H9 (cell line): ENCODE measurements at places on chromosomes 1 and 21. TPM values are rescaled to one million over a fixed set of nuclear protein-coding genes. Genes with fewer than 3 reads are reported as not detected.

- DNase-seq = no peak
Measured at GRCh38 chr1:232445361-232446106, 184.4 kb downstream of the SIPA1L2 start.

- DNase-seq = peak; percentile 34
Measured at GRCh38 chr1:77636864-77637263, 45.6 kb downstream of the ZZZ3 start.

DNA sequence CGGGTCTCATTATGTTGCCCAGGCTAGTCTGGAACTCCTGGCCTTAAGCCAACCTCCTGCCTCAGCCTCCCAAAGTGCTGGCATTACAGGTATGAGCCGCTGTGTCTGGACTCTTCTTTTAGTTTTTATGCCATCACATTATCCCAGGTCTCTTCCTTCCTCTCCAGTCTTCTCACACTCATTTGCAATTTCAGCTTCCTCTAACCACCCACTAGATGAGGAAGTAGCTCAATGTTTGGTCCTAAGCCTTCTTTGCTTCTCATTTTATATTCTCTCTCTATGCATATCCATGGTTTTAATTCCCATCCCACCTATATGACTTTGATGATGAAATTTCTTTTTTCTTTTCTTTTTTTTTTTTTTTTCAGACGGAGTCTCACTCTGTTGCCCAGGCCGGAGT, 3.1 kb upstream of the ZBTB8A start:
- no peak for DNase-seq

- DNase-seq = no peak
Measured at GRCh38 chr1:166379447-166379846, 212.6 kb upstream of the FAM78B start.

The CLCA2 gene
- total RNA-seq = not detected in 2 replicates

GRCh38 chr1:161117759-161118581, at the start of the genes NIT1 and PFDN2:
Gene NIT1, plus strand, starts transcription at chr1:161118105. Its CDS starts 72 bp downstream, at chr1:161118177.
Gene PFDN2, minus strand, starts transcription at chr1:161118037. Its CDS starts 11 bp downstream, at chr1:161118026.
- DNase-seq = peak; percentile 94

- DNase-seq = no peak
Measured at GRCh38 chr1:183394435-183394834, 23.7 kb downstream of the NMNAT2 start.

DNA sequence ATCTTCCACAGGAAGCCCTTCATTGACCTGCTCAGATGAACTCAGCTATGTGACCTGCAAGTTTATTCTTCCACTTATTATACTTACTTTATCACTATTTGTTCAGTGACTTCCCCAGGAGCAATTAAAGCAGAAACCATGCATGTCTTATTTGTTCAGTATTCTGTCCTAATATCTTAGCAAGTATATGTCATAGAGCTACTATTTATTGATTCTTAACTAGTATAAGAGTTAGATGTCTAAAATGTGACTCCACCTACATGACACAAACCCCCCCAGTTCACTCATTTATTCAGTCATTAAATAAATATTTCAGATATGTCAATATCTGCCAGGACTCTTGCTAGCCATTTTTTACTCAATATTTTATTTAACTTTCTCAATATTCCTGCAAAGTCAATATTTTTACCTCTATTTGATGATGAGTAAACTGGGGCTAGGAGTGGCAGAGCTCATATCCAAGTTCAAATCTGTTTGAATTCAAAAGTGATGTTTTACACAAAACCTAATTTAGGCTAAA, 469.0 kb upstream of the USP24 start:
- no peak for DNase-seq

- no peak for DNase-seq
Measured at GRCh38 chr1:209412036-209412435, 171.5 kb upstream of the CAMK1G start.

DNA sequence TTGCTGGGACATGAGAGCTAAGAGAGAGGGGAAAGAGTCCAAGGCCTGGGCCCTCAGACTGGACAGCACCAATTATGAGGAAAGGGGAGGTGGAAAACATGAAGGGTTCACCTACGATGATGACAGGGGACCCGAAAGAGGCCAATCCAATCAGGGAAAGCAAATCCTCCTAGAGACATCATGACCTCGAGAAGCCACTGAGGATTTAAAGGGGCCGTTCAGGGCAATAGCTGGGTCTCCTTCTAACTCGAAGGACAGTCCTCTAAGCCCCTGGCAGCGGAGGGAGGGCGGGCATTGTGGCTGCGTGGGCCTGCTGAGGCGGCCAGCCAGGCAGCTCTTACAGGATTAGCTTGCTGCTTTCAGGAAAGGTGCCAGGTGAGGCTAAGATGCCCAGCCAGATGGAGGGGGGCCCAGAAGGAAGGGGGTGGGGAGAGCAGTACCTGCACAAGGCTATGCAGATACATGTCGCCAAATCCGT, 7.4 kb downstream of the MEF2D start:
- DNase-seq = no peak

DNA sequence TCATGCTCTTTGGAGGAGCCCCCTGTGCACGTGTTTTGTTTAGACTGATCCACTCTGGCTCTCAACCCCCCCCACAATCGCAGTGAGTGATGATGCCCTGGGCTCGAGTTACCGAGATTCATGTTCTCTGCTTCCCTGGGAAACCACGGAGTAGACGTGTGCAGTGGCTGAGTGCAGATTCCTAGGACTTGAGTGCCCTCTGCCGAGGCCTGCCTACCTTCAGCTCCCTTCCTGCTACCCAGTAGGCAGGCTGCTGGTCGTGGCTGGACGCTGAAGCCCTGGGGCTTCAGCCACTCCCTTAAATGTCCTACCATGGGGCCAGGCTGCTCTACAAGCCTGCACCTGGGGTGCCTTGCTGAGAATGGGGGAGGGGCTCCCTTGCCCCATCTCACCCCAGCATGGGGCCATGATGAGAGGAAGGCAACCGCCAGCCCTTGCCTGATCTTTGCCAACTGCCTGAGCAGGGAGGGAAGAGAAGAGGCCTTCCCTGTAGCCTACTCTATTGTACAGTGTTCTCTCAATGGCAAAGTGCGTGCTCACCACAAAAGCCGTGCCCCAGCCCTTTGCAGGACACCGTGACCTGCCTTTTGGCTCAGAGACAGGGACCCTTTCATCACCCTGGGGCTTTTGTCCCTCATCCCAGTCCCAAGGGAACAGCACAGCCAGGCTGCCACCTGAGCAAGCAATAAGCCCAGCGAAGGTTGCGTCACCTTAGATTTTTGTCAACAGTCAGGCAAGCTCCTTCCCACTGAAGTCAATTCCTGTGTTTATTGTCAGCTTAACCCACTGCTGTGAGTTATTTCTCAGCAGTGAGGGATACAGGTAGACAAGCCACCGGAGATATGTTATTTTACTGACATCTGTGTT, 4.1 kb upstream of the GRIK3 start:
- peak; percentile 52 for DNase-seq

The STYXL2 gene
- total RNA-seq = 0.09 and 0.13 TPM in 2 replicates

DNA sequence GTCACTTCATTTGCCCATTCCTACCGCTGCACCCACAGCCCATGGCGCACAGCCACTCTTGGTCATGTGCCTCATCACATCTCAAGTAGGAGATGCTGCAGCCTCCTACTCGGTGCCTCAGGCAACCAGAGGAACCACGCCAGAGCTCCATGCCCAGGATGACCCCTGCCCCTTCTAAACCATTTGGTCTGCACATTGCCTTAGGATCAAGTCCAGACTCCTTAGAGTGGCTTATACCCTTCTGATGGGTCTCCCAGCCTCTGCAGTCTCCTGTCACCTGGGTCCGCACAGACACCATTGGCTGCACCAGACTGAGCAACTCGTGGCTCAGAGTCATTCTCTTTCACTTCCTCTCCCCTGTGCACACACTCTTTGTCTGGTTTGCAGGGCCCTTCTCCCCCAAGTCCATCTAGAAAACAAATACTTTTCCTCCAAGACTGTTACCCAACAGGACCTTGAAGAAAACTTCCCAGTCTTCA, 2.2 kb upstream of the ADORA3 start:
- no peak for DNase-seq

GRCh38 chr1:63747445-63747844, 26.4 kb upstream of the ROR1 start:
- DNase-seq = no peak

The PRKCZ gene
- 42.0 and 48.4 TPM in 2 replicates for total RNA-seq

The RYR2 gene
- 3.3 and 3.4 TPM in 2 replicates for total RNA-seq

The GNG4 gene
- 32.2 and 34.4 TPM in 2 replicates for total RNA-seq

The HHAT gene
- 0.48 and 0.83 TPM in 2 replicates for total RNA-seq

GRCh38 chr1:84303314-84303830, 1.9 kb downstream of the SAMD13 start:
- no peak for DNase-seq

The BEST4 gene
- total RNA-seq = 1.1 and 1.3 TPM in 2 replicates

- DNase-seq = no peak
Measured at GRCh38 chr1:183633676-183634343, 1.8 kb downstream of the ARPC5 start.

- no peak for DNase-seq
Measured at GRCh38 chr1:53543778-53544695, 84.8 kb downstream of the DMRTB1 start.

The CASP9 gene
- total RNA-seq = 15.9 and 17.2 TPM in 2 replicates

- DNase-seq = no peak
Measured at GRCh38 chr1:31345635-31346034, 27.2 kb downstream of the FABP3 start.

The KIAA1614 gene
- 0.88 and 1.3 TPM in 2 replicates for total RNA-seq

DNA sequence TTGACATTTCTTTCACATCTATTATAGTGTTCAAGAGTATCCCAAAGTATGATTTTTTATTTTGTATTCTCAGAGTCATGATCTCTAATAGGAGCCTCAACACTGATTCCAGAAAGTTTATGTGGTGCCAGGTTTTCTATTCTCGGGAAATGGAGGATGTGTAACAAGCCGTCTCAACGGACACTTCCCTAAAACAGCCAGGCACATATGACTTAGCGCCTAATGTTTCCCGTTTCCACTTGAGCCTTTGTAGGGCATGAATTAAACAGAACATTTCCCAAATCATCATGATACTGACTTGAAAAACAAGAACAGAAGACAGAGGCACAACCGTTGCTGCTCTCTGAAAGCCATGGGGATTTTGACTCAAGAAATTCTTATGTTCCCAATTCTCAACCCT, 8.0 kb downstream of the CYYR1 start:
- DNase-seq = no peak

The RAP1A gene
- total RNA-seq = 26.7 and 28.3 TPM in 2 replicates

DNA sequence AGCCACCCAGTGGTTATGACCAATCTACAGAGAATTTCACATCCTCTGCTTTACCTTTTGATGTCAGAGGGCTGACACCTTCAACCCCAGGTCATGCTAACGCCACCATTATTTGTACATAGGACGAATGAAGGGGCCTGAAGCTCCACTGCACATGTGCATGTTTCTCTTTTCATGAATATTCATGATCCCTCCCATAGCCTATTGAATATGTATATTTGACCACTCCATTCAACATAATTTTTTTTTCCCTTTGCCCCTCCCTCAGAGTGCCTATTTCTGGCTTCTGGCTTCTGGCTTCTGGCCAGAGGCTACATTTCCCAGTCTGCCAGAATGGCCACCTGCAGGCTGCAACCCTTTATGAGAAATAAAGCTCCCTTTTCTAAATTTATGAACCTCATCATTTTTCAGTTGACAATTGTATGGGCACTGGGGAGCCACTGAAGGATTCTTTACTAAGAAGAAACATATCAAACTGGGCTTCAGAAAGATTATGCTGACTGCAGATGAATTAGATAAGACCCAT, 406.7 kb downstream of the SIPA1L2 start:
- DNase-seq = no peak

DNA sequence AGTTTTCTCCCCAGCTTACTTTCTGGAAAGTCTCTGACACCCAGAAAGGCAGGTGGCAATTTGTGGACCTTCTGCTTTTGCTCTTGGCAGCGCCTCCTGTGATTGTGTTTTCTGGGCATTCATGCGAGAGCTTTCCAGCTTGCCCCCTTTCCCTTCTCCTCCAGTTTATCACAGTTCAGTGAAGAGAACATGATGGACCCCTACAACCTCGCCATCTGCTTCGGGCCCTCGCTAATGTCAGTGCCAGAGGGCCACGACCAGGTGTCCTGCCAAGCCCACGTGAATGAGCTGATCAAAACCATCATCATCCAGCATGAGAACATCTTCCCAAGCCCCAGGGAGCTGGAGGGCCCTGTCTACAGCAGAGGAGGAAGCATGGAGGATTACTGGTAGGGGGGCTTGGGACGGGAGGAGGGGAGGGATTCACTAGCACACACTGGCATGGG, 24.3 kb upstream of the IKBKE start:
- DNase-seq = no peak

DNA sequence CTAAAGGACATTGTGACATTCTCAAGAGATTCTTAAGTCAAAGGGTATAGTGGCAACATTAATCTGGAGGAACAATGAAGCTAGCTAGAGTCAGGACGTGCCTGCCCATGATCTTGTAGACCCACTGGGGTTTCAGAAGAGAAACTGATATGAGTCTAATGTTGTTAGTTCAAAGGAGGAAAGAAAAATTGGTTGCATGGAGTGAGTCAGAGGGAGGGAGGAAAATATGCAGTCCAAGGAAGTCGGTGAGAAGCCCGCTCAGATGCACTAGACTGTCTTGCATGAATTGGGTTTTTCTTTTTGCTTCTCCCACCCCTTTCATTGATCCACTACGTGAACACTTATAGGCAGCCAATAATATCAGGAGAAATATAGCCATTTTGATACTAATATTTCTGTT, 53.8 kb upstream of the SYT14 start:
- DNase-seq = no peak

DNA sequence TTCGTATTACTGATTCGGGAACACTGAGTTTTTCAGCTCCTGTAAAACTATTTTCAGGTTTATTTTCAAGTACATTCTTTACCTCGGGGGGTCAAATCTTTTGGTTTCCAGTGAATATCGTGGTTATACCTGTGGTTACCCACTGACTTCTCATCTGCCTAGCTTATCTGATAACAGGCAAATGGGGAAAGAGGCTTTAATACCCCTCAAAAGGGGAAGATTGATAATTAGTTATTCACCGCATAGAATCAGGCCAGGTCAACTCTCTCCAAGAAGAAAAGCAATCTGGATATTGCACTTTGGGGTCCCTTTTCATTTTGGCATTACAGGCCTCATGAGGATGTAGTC, 23.0 kb downstream of the RUNX1 start:
- DNase-seq = no peak

DNA sequence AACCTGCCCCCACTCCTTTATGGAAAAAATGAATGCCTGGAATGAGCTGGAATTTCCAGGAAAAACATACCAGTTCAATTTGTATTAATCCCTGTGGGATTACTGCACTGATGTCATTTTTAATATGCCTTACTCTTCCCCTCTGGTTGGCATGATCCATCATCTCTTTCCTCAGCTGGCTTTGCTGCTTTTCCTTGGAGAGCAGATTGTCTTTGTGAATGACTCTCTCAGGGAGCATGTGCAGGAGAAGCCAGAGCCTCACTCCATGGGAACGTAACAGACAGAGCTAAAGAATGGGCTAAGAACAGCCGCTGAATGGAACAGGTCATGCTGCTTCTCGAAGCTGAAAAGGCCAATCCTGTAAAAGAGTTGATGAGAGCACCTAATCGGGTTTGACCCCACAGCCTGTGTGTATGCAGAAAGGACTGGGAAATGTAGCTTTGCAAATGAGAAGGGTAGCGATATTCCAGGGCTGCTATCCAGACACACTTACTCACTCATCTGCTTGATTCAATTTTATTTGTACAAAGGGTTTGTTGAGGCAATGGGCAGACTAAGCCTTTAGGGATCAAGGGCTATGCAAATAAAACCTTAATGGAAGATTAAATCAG, 20.7 kb downstream of the PHC2 start:
- DNase-seq = no peak
